ENCODE measurements at places on chromosomes 1 and 21.
A peak's percentile ranks its signal among the peaks of the same experiment; 100 is the strongest.

GRCh38 chr21:42486531-42486930 lies 9.5 kb downstream of the RSPH1 start:
- peak; percentile 67 for DNase-seq

GRCh38 chr1:151344291-151344690 lies 2.8 kb downstream of the RFX5 start:
- no peak for DNase-seq

GRCh38 chr21:26761174-26761915 lies 83.9 kb downstream of the ADAMTS1 start:
- DNase-seq: no peak

GRCh38 chr1:7233646-7234470 lies 448.6 kb downstream of the CAMTA1 start:
- DNase-seq: no peak

- DNase-seq: no peak
Measured at GRCh38 chr1:112882271-112882744, 73.7 kb downstream of the SLC16A1 start.

- DNase-seq: peak; percentile 44
Measured at GRCh38 chr21:41170442-41170841, 2.5 kb downstream of the BACE2 start.

- DNase-seq: no peak
Measured at GRCh38 chr21:32413015-32413504, 554 bp downstream of the EVA1C start.

GRCh38 chr21:37865156-37865555 lies 51.1 kb downstream of the KCNJ6 start:
- DNase-seq: no peak

GRCh38 chr1:170558731-170559130 lies 26.8 kb downstream of the GORAB start:
- no peak for DNase-seq

DNA sequence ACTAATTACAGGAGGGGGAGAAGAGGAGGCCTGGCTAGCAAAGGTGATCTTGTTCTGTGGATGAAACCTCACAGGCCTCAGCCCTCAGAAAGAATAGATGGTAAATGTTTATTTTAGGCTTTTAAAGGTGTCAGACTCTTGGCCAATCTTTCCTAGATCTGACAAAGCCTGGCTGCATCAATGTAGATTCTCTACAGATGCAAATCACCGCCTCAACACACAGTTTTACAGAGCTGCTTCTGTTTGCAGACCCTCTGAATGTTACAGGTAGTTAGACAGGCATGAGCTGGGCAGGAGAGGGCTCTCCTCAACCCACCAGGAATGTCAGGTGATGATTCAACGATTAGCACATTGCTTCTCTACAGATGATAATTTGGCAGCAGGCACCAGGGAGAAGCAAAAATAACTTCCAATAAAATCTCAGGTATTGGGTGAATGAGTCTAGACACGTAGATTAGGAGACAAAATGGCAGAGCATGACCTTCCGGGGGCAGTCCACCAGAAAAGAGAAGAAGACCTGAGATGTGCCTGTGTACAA lies 105.4 kb upstream of the VANGL1 start:
- no peak for DNase-seq
